ENCODE measurements at places on chromosomes 3 and 15.
A peak's percentile ranks its signal among the peaks of the same experiment; 100 is the strongest.

DNA sequence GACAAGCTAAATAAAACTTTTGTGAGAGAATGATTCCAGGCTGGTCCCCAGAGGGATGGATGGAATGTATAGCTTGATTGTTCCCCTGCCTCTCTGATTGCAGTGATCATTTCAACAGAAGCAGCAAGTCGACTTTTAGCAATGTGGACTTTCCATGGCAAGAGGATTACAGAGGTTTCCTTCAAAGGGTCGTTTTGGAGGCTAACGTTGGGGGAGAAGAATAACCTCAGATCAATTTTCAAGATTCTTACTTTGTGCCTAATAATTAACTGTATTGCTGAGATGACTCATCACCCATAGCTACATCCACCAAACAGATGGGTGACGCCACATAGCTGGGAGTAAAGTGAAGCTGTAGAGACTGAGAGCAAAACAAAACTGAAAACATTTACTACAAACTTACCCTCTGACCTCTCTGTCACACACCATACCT is 79.9 kb downstream of the GTPBP8 start:
- peak; percentile 36 for DNase-seq

DNA sequence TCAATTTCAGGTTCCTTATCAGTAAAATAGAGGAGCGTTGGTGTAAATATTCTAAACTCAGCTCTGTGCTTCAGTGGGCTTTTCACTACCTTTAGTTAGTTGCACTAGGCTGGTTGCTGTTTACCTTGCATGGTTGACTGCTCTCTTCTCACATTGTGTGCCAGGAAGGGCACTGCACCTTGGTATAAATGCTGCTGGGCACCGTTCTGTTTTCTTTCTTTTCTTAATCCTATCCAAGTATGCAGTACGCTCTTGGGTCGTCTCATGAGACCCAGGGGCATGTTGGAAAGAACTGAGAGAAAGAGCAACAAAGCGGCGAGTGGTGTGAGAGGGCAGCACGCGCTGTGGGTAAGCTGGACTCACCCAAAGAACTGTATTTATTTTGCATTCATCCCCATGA is 22.4 kb downstream of the KCNMB2 start:
- no peak for DNase-seq

GRCh38 chr3:36992806-36993325 is at the start of gene EPM2AIP1:
Gene EPM2AIP1, minus strand, starts transcription at chr3:36993131. Its CDS starts 54 bp downstream, at chr3:36993077.
- DNase-seq, result peak; percentile 94

DNA sequence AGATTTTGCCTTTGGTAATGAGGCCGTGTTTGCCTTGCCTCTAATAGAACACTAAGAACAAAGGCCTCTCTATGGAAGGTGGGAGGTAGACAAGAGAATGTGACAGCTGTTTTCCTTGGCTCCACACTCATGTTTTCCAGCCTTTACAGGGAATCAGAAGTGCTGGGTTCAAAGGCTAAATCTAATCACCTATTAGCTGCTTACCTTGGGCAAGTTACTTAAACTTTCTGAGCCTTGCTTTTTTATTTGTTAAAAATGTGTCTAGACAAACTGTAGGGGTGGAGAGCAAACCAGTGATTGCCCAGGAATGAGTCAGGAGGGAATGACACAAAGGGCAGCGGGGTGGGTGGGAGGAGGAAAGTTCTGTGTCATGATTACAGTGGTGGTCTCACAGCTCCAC is 179.0 kb downstream of the P3H2 start:
- no peak for DNase-seq

GRCh38 chr3:5798809-5799208 is 611.3 kb downstream of the EDEM1 start:
- no peak for DNase-seq

GRCh38 chr3:58404396-58404795 is 29.2 kb downstream of the PDHB start:
- no peak for DNase-seq

DNA sequence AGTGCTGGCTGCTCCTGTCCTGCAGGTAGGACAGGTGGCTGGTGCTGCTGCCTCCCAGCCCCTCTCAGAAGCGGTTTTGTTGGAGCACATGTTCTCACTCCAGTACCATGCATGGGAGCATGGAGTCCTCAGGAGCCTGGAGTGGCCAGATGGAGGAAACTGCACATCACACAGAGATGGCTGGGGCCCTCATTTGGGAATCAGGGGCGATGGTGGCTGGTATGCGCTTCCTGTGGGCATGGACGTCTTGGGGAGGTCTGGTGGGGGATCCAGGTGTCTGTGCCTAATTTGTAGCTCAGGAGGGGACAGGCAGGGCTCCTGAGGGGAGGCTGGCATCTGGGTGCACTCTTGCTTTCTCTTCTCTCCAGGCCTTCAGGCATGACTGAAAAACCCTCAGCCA is 168.2 kb downstream of the KLF13 start:
- no peak for DNase-seq

- DNase-seq, result no peak
Observed at GRCh38 chr3:29430558-29430971, 149.7 kb downstream of the RBMS3 start.

GRCh38 chr3:128166971-128167453 is 13.7 kb downstream of the EEFSEC start:
- no peak for DNase-seq

DNA sequence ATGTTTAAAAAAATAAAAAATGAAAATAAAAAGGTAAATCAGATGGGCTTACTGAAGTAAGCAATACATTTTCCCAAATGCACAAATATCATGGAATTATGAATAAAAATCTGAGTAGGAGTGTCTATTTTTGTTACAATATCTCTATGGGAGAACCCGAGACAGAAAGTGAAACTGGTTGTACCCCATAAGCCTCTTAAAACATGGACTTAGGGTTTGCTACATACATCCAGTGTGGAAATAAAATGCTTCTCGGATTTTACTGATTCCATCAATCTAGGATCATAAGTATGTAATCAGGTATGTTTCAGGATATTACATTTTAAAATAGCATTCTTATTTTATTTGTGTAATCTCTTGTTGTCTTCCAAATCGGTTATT is 177.8 kb upstream of the CDIN1 start:
- no peak for DNase-seq

GRCh38 chr3:179438841-179439240 is 12.4 kb downstream of the GNB4 start:
- peak; percentile 36 for DNase-seq

DNA sequence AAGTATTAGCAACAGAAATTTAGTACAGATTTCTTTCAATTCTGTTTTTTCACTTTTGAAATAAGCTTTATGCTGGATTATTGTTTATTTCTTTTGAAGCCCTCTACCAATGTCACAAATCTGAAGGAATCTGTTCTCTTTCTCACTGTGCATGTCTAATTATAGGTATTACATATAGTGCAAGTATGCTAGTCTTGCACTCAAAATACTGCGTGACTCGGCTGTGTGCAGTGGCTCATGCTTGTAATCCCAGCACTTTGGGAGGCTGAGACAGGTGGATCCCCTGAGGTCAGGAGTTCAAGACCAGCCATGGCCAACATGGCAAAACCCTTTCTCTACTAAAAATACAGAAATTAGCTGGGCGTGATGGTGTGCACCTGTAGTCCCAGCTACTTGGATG is 95.8 kb upstream of the PLAAT1 start:
- no peak for DNase-seq

DNA sequence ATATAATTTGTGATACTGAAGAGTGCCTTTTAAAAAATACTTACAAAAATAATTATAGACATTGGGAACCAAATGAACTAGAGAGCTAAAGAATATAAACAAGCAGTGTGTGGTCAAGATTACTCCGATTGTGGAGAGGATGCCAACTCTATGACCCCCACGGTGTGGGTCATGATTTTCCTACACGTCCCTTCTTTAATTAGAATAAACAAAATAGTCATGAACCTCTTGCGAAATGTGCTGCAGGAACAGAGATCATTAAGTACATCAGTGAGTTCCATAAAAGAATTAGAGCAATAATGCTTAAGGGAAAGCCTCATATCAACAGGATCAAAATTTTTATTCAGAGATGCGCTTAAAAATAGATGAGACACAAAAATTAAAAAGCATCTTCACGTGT is 476.6 kb upstream of the ROBO1 start:
- DNase-seq, result no peak
